ENCODE measurements at places on chromosomes 1 and 21.

DNA sequence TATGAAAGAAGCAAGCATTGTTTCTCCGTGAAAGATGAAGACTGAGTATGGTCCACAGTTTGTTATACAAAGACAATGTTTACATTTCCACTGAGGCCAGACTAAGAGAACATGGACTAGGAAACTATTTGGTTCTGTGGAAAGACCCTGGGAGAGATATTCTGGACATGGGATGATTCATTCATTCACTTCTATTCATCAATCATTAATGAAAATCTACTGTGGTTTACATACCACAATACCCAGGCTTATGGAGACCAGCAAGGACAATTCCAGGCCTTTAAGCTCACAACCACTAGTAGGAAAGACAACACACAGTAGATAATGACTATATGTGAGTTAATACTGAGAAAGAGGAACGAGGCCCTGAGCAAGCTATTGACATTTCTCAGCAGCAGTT, 125.4 kb downstream of the TBX15 start:
- DNase-seq, result no peak

- no peak for DNase-seq
Measured at GRCh38 chr1:14980621-14981218, 172.8 kb upstream of the TMEM51 start.

GRCh38 chr1:24545662-24546061, 10.2 kb upstream of the NCMAP start:
- DNase-seq, result no peak

DNA sequence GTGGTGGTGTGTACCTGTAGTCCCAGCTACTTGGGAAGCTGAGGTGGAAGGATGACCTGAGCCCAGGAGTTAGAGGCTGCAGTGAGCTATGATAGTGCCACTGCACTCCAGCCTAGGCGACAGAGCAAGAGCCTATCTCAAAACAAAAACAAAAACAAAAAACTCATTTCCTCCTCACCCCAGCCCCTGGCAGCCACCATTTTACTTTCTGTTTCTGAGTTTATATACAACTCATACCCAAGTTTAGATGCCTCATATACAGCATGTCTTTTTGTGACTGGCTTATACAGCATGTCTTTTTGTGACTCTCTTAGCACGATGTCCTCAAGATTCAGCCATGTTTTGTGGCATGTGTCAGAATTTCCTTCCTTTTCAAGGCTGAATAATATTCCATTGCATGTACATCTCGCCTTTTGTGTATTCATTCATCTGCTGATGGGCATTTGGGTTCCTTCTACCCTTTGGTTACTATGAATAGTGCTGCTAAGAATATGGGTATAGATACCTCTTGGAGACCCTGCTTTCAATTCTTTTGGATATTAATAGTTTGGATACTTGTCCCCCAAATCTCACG, 14.7 kb downstream of the COA7 start:
- DNase-seq, result no peak

- no peak for DNase-seq
Measured at GRCh38 chr1:84020151-84020550, 21.2 kb upstream of the TTLL7 start.

DNA sequence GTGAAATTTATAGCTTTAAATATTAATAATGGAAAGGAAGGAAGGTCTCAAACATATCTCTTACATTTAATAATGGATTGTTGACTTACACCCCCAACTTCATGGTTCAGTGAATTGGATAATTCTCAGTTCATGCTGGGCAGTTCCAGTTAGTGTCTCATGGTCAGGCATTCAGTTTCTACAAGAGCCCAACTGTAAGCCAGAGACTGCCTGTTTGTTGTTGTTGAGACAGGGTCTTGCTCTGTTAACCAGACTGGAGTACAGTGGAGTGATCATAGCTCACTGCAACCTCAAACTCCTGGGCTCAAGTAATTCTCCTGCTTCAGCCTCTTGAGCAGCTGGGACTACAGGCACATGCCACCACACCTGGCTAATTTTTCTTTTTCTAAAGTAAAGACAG, 5.0 kb upstream of the DMAP1 start:
- DNase-seq, result no peak

DNA sequence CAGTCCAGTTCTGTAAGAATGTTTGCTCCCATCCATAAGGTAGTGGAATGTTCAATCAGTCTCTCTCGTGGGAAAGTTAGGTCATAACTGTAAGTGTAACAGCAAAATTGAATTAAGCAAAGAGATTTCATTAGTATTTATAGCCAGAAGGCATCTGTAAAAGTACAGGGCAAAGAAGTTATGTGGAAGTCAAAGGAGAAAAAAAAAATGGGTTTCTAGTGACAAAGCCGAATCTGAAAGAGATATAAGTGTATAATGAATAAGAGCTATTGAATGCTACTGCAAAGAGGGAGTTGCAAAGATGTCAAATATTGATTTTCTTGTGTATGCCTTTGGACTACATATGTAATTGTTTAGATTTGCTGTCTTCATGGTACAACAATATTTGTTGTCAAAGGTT, 47.4 kb upstream of the FOXD3 start:
- no peak for DNase-seq

DNA sequence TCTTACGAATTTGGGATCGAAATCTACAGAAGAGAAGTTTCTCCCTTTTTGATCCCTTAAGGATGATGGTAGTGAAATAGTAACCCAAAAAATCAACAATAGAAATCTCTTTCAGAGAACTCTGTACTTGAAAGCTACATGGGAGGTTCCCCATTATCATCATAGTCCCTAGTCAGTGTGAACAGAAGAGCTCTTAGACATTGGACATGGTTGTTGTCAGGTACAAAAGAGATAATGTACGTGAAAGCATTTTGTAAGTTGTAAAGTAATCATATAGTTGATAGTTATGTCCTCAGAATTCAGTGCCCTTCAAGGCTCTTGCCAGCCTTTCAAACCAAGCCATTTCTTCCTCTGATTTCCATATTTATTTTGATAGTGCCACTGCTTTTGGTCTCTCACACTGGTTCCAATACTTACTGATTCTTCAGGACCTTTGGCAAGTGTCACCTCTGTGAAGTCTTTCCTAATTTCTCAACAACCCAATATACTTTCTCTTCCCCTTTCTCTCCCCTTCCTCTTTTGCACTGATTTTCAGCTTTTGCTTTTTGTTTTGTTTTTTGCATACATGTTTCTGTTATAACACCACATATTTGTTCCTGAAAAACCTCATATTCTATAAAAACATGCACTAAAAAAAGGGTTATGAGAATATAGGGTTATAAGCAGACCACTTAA, 22.4 kb downstream of the VPS45 start:
- no peak for DNase-seq

DNA sequence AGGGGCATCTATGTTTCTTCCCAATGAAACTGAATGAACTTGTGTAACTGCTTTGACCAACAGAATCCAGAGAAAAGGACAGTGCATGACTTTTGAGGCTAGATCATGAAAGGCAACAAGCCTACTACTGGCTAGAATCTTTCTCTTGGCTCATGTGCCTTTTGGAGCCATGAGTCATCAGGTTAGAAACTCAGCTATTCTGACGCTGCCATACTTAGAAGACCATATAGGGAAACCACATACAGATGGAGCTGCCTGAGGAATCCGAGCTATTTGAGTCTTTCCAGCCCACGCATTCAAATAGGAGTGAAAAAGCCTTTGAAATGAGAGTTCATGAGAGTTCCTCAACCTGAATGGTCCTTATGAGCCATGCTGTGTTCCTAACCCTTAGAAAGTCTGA, 738.5 kb upstream of the CHRM3 start:
- no peak for DNase-seq

- no peak for DNase-seq
Measured at GRCh38 chr1:198669023-198669698, 30.3 kb downstream of the PTPRC start.

DNA sequence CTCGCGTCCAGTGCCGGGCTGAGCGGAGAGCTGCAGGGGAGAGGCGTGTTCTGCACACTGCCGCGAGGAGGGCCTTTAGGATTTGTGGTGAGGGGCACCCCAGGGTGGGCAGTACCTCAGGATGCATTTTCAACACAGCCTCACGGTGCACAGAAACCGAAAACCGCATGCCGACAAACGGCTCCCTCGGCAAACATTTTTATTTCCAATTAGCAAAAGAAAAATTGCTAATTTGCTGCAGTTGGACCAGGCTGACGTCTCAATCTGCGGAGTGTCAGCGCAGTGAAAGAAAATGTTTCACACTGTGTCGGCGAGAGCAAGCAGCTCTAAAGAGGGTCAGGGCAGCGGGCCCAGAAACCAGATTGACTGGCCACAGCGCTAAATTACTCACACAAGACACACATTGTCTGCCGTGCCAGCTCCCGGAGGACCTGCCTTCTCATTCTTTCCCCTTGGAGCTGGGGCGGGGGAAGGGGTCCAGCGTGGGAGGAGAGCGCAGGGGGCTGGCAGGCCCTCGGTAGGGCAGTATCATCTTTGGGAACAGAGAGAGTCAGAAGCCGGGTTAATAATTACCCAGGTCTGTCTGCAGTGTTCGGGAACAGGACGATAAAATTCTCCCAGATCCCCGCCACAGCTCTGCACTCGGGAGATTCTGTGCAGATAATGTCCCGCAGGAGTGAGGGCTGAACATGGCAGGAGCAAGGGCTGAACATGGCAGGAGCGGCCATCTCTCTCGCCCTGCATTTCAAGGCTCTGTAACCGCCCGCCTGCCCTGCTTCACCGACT, 150.2 kb downstream of the PRDM16 start:
- no peak for DNase-seq

- no peak for DNase-seq
Measured at GRCh38 chr21:24869862-24870261, 737.4 kb downstream of the MRPL39 start.

GRCh38 chr1:155029513-155030242, 3.9 kb downstream of the DCST2 start:
- no peak for DNase-seq

DNA sequence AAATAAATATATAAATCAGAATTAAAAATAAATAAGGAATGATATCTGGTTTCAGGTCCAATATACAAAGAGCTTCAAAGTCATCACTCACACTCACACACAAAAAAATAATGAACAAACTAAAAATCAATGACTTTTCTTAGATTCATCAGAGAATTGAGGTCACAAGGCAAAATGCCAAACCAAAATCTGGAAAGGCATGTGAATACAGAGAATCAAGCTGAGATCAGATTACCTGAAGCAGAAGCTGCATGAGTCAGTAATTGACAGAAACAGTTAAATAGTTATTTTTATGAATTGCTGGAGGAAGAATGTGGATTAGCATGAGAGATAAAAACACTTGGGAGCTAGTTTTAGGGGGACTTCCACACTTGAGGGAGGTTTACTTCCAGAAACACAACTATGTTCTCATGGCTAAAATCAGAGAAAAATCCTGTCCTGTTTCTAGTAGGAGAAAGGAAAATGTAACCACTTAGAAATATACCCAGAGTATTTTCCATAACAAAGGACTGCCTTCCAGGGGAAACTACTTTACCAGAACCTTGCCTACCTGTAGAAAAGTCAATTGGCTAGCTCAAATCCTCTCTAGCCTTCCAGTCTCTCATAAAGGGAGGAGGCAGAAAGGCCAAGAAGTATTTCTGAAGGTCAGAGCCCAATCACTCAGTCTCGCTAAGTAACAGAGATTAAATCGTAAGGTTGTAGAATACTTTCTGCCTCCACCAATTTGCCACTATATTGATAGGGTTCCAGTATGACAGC, 536.6 kb upstream of the NR5A2 start:
- DNase-seq, result no peak

DNA sequence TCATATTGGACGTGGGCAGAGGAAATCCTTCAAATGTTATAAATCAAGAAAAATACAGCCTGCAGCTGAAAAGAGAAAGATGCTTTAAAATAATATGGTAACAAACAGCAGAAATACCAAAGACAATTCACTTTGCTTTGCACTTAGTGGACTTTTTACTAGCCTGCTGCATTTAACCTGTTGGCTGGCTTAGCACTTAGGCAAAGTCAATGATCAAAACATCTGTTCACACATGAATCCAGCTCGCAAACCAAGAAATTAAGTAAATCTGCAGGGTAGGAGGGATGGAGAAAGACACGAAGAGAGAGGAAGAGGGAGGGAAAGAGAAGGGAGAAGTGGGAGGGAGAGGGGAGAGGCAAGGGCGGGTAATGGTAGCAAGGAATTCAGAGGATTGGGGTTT, 103.6 kb upstream of the RAB4A start:
- no peak for DNase-seq

GRCh38 chr1:168665975-168666374, 63.0 kb downstream of the DPT start:
- DNase-seq, result no peak

DNA sequence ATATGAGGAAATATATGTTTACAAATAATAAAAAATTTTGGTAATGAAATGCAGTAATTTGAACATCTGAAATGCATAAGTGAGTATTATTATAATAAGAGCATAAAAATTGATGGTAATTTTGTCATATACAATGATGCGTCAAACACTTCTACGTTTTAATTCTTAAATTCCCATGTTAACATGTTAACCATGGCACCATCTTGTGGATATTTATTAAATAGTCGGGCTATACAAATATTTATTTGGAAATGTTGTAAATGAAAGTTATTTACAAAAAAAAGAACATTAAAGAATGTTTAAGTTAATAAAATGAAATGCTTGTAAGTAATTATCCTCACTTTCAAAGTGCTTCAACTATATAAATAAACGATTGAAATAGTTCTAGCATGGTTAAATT, 57.2 kb upstream of the C1orf185 start:
- DNase-seq, result no peak

DNA sequence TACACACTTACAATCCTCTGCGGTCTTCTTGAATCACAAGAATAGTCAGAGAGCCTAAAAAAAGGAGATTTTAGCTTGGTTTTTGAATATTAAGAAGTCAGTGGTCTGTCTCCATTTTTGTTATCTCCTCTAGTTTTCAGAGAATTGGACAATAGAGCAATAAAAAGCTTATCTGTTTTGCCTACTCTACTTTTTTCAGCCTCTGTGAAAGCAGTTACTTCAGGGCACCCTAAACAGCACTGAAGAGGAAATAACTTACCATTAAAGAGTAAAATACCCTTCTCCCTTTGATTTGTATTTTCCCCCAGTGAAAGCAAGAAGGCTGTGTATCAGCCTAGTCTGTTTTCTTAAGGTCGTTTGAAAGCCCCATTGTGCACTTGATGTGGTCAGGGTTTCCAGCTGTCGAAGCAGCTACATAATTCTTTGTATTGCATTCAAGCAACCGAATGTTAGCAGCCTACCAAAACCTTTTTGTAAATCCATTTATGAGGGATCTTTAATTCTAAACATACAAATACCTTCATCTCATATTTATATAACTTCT, 1.0 kb downstream of the NTMT2 start:
- DNase-seq, result no peak

GRCh38 chr1:26468911-26469310, 3.3 kb upstream of the HMGN2 start:
- DNase-seq, result no peak

GRCh38 chr1:147080006-147080661, 92.1 kb downstream of the PRKAB2 start:
- DNase-seq, result no peak
